ENCODE measurements at places on chromosomes 2 and 18.

DNA sequence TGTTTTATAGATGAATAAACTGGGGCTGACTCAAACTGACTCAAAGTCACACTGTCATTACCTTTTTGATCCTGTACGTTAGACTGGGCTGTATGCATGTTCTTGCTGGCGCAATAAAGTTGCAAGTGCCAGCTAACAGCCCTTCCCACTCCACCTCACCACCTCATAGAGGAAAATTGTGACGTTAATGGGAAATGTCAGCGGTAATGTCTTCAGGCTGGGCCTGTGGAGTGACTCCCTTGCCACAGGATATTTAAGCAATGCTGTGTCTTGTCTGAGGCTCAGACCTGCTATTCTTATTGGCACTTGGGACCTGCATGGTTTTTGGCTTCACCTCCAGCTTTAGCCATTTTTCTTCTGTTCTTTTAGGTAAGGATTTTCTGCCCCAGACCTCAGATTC lies 25.2 kb upstream of the CASP10 start:
- DNase-seq = no peak

DNA sequence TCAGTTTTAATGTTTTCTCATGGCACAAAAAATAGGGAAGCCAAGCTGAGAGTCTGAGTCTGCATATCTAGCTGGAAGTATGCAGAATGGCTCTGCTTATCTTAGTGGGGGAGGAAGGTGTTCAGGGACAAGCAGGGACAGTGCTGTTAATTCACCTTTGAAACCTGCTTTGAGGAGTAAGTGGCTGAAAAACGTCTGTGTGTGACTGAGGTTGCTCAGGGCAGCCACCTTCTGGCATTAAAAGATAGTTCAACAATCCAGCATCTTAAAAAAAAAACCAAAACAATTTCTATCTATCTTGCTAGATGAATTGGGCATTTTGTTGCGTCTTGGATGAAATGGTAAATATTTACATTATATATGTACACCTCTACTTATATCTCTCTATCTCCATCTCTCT lies 2.0 kb upstream of the TRPM8 start:
- no peak for DNase-seq

DNA sequence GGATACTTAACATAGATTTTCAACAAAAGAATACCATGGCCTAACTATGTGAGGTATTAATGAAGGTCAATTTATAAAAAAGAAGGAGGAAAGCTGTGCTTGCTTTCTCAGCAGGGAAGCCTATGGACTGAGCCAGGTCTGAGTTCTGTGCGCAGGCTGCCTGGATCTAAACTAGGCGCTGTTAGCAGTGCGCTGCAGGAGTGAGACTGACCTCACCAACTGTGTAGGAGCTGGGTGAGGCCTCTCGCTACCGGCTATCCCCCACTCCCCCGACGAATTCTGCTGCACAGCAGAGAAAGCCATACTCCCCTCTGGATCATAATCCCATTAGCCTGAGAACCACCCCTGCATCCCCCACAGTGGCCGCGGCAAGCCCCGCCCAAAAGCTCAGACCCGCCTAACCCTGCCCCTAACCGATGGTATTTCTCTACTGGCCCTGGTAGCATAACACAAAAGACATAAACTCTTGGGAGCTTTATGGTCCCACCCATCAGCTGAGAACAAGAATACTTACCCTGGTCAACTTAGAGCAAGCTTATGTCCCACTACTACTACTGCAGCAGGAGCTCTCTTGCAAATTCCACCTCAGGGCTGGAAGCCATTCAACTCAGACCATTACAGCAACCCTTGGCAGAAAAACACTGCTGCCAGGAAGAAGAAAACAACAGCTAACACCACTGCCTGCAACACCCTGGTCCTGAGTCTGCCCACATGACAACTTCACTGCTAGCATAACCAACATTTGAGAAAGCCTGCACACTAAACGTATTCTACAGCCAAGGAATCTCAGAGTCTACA lies 28.0 kb downstream of the SULT1C2 start:
- DNase-seq = no peak

- no peak for DNase-seq
These were observed at the start of gene RAMP1 for GRCh38 chr2:237859533-237860272. Gene RAMP1 (plus strand): TSS chr2:237859623. CDS start chr2:237859676, 53 bp downstream.

- DNase-seq = no peak
These were observed 18.7 kb downstream of the IL36B start for GRCh38 chr2:113034016-113034415.

DNA sequence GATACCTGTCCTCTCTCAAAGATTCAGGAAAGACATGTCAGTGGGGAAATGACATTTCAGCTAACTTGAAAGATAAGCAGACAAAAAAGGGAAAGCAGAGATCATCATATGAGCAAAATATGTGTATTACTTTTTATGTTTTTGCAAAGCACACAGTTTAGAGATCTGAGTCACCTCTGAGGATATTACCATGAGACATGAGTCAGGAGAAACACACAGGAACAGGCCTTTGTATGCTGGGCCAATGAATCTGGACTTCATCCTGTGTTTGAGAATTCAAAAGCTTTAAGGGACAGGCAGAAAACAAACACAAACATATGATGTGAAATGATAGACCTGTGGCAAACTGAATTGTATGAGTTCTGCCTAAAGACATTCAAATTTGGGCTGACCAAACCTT lies 306.0 kb upstream of the EPC2 start:
- DNase-seq = no peak

- DNase-seq = no peak
These were observed 854.6 kb downstream of the RNF144A start for GRCh38 chr2:7771781-7772180.

GRCh38 chr2:72157871-72158771 lies 10.5 kb upstream of the CYP26B1 start:
- DNase-seq = no peak

DNA sequence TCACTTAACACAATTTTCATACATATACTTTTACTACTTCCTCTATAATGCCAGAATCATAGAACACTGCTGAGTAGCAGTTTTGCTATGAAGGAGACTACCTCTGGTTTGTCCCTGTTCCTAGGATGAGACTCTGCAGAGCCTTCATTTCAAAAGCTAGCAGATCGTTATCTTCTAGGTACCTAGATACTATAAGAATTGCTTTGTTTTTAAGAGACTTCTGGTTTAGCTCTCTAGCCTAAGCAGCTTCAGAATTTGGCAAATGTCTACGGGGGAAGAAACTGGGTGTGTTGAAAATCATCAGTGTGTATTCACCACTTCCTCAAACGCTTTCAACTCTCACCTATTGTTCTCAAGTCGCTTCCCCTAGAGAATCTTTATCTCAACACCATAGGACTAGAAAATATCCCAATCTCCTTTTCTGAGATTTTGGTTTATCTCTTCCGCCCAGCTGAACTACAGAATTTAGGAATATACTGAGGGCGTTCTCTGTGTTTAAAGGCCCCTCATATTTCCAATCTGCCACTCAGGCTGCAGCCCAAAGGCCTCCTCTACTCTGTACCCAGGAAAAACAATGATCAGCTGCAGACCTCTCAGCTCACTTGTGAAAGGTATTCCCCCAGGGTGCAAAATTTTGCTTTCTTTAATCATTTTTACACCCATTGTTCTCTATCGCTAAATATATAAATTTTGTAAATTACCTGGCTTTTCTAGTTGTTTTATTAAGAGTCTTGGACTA lies 28.7 kb downstream of the SMAD2 start:
- peak; percentile 54 for DNase-seq

GRCh38 chr2:234181121-234181520 lies 130.6 kb downstream of the SPP2 start:
- DNase-seq = no peak

GRCh38 chr18:49814147-49814499 lies 790 bp upstream of the ACAA2 start:
- DNase-seq = peak; percentile 42

- DNase-seq = no peak
These were observed 205.5 kb upstream of the REV1 start for GRCh38 chr2:99695130-99695943.

GRCh38 chr2:237623428-237624403 lies 3.7 kb upstream of the LRRFIP1 start:
- no peak for DNase-seq

DNA sequence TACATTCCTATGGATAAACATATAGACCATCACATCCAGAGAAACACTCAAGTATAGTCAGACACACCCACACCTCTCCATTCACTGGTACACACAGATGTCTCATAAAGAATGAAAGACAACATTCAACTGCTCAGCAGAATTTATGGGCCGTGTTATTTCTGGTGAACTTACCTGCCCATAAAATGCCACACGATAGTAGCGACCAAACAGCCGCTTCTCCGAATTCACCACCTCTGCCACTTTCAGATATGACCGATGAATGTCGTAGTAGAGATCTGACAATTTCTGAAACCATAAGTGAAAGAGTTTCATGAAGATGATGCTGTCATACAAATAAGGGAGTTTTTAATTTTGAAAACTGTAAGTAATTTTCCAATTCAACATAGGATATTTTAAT lies 70.7 kb upstream of the CCDC195 start:
- DNase-seq = no peak

DNA sequence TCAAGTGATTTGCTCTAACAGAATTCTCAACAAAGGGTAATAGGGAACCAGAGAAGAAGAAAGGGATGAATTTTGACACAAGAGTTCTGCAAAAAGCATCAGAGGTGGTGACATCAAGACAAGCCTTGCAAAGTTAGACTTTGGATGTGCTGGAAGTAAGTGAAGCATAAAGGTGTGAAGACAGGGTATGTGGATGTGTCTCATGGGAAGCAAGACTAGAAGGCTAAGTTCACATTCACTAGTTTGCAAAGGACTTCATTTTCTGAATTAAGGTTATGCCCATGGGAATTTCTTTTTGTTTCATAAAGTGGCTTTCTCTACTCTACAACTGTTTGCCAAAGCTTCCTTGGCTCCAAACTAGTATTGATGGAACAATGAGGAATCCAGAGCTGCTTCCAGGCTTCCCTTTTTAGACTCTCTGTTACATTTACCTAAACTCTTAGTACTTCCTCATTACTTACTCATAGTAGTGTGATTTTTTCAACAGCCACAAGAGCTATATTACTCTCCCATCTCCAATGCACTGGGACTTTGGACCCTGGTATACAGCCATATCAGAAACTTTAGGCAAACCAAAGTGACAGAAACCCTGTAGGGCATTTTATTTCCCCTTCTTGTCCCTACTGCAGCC lies 21.1 kb upstream of the IHH start:
- no peak for DNase-seq
